B cell (primary cell): ENCODE measurements at places on chromosomes 1 and 21. TPM values are rescaled to one million over a fixed set of nuclear protein-coding genes. Genes with fewer than 3 reads are reported as not detected.

GRCh38 chr1:162498496-162498810, 835 bp downstream of the UHMK1 start:
- peaks cover 16% of the 10 kb centered on the region for H3K4me1 ChIP-seq
- peak overlapping the region; percentile 94 for H3K27ac ChIP-seq
- H3K27me3 ChIP-seq: no peaks in the 10 kb centered on the region
- DNase-seq: peak; percentile 64

DNA sequence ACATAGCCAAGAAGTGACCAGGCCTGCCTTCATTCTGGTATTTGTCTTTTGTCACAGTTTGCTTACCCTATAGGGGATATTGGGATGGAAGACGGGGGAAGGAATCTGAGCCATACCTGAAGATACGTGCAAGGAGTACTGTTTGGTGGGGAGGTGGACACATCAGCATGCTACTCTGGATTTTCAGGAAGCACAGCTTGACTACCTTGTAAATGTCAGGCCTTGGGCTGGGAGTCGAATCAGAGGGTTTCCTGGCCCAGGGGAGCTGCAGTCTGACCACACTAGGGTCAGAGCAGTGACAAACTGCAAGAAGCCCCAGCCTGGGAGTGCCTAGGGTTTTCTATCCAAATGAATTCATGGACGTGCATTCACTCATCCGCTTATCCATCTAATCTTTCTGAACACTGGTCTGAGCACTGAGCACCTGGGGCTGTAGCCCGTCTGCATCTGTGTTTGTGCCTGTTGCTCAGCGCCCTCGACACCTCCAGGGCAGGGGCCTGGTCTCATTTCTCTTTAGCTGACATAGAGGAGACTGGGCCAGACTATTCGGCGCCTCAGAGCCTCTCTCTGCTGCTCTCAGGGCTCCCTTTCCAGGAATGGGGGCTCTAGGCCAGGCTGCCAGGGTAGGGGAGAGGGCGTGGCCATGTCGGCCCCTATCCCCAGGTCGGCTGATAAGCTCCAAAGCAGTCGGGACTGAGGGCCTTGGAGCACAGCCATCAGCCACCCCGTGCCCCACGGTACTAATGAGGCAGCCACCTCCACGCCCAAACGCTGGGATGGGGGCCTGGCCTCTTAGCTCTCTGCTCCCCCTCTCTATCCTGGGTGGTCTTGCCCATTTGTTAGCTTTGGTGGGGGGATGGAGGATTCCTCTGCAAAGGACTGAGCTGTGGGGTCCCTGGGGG, 47.0 kb upstream of the SLC2A1 start:
- H3K27ac ChIP-seq: no peak overlapping the region
- DNase-seq: no peak
- H3K36me3 ChIP-seq: no peaks in the 10 kb centered on the region
- H3K27me3 ChIP-seq: peaks cover 7% of the 10 kb centered on the region
- no peak overlapping the region for H3K4me3 ChIP-seq

GRCh38 chr1:59081795-59082194, 215.1 kb upstream of the FGGY start:
- H3K4me3 ChIP-seq: no peak overlapping the region
- H3K27me3 ChIP-seq: no peaks in the 10 kb centered on the region
- H3K4me1 ChIP-seq: peaks cover 7% of the 10 kb centered on the region
- no peak for DNase-seq
- H3K27ac ChIP-seq: no peak overlapping the region
- H3K36me3 ChIP-seq: no peaks in the 10 kb centered on the region

- no peaks in the 10 kb centered on the region for H3K27me3 ChIP-seq
- H3K4me3 ChIP-seq: no peak overlapping the region
- H3K36me3 ChIP-seq: no peaks in the 10 kb centered on the region
- H3K4me1 ChIP-seq: no peaks in the 10 kb centered on the region
Measured at GRCh38 chr1:235980976-235981375, 83.9 kb downstream of the NID1 start.

- no peak overlapping the region for H3K4me3 ChIP-seq
- H3K27me3 ChIP-seq: no peaks in the 10 kb centered on the region
- no peak for DNase-seq
Measured at GRCh38 chr1:47769295-47769694, 227.9 kb downstream of the TRABD2B start.

DNA sequence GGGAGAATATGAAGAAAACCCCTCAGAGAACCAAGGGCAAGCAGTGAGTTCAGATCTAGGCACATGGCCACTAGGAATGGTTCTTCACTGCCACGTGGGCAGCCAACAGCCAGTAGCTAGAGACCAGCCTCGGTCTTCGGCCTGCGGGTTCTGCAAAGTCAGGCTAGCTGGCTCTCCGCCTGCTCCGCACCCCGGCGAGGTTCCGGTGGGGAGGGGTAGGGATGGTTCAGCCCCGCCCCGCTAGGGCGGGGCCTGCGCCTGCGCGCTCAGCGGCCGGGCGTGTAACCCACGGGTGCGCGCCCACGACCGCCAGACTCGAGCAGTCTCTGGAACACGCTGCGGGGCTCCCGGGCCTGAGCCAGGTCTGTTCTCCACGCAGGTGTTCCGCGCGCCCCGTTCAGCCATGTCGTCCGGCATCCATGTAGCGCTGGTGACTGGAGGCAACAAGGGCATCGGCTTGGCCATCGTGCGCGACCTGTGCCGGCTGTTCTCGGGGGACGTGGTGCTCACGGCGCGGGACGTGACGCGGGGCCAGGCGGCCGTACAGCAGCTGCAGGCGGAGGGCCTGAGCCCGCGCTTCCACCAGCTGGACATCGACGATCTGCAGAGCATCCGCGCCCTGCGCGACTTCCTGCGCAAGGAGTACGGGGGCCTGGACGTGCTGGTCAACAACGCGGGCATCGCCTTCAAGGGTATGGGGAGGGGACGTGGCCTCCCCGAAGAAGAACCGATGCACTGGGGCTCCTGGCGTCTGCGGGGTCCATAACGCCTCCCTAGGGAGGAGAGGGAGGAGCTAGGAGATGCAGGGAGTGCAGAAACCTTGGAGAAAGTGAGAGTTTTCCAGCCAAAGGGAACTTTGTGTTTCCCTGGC, at the start of gene CBR1:
CBR1 (plus strand) TSS at position 312 of the 871 bp plus-strand sequence; CDS start at position 404, 92 bp downstream.
- H3K4me3 ChIP-seq: peak within 1 kb of the TSS; percentile 71
- peak; percentile 91 for DNase-seq

DNA sequence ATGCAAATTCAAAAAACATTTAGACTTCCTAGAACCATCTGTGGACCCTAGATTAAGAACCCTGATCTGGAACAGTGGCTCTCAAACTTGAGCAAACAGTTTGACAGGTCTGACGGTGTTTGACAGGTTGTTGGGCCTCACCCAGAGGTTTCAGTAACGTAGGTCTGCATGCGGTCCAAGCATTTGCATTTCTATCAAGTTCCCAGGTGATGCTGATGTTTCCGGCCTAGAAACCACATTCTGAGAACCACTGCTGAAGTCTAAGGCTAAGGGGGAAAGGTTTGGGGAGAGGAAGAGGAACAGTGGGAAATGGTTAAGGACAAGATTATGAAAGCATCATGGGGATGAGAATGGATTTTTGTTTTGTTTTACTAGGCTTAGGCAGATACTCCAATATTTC, 48.6 kb downstream of the MDM4 start:
- no peak overlapping the region for H3K4me3 ChIP-seq
- DNase-seq: peak; percentile 88
- peaks cover 42% of the 10 kb centered on the region for H3K4me1 ChIP-seq
- no peaks in the 10 kb centered on the region for H3K27me3 ChIP-seq

DNA sequence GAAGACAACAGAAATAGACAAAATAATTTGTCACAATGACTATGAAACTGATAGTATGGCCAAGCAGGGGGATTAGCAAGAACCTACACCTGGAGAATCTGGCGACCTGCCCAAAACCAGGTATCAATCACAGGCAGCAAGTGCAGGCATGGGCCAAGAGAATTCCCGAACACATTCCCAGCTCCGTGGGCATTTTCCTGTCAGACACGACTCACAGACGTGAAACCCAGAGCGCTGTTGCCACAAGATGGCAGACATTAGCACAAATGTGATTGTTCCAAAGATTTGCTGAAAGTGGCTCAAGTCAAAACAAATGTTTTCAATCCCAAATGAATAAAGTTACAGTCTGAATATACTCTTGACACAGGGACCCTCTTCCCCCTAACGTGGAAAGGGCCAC, 36.8 kb downstream of the HLCS start:
- DNase-seq: no peak
- H3K27ac ChIP-seq: no peak overlapping the region
- H3K36me3 ChIP-seq: no peaks in the 10 kb centered on the region

- no peak for DNase-seq
- H3K4me1 ChIP-seq: no peaks in the 10 kb centered on the region
- no peak overlapping the region for H3K27ac ChIP-seq
- no peaks in the 10 kb centered on the region for H3K27me3 ChIP-seq
- H3K36me3 ChIP-seq: no peaks in the 10 kb centered on the region
- no peak overlapping the region for H3K4me3 ChIP-seq
Measured at GRCh38 chr1:113422315-113423068, 32.2 kb downstream of the MAGI3 start.

DNA sequence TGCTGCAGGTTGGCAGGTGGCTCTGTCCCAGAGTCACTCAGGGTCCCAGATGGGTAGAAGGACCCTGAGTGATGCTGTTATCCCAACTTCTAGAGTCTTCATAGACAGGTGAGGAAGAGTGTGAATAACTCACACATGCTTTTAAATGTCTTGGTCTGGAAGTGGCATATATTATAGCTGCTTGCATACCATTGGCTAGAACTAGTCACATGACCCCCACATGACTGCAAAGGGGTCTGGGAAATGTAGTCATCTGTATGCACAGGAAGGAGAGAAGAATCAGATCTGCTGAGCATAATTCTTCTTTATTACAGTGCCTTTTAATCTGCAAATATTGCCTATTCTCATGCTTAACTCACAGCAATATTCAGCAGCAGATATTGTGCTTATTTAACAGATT, 28.2 kb upstream of the KLHDC7A start:
- no peak overlapping the region for H3K4me3 ChIP-seq
- no peaks in the 10 kb centered on the region for H3K4me1 ChIP-seq
- H3K27ac ChIP-seq: no peak overlapping the region
- DNase-seq: peak; percentile 20

DNA sequence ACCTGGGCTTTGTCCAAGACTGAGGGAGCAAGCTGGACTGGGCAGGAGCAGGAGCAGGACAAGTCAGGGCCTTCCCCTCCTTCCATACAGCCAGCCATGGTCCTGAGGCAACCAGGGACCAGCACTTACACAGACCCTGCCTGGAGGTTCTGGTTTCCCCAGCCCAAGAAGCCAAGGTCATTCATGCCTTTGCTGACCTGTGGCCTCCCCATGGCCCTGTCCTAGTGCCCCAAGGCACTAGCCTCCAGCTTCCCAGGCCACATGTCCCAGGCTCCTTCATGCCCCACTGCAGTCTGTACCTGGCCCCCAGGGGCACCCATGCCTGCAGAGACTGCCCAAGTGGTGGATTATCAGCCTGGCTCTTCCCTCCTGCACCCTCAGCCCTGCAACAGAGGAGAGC, 243.9 kb downstream of the TOMM20 start:
- DNase-seq: no peak
- peaks cover 20% of the 10 kb centered on the region for H3K4me1 ChIP-seq
- no peak overlapping the region for H3K4me3 ChIP-seq
- H3K27ac ChIP-seq: no peak overlapping the region

DNA sequence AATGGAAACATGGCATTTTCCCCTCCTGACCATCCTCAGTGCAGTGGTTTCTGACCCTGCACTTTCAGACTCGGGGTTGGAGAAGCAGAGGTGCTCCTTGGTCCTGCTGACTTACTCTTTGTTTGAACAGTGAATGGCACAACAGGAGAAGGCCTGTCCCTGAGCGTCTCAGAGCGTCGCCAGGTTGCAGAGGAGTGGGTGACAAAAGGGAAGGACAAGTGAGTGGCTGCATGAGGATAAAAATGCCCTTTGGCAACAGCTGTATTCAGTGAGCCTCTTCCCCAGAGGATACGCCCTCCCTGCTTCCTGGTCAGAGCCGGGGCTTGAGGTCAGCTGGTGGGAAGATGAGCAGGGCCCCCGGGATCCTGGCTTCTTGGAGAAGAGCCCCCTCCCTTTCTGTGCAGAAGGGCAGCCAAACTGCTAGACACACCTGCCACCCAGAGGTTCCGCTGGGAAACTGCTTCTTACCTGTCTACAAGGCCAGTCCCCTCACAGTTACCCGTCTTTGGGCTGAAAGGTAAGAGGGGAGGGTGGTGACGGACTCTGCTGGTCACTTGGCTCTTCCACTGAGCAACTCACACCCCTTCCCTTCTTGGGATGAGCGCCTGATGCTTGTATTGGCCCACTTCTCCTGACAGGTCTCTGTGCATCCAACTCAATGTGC, 16.6 kb downstream of the NPL start:
- no peak overlapping the region for H3K4me3 ChIP-seq
- H3K4me1 ChIP-seq: no peaks in the 10 kb centered on the region
- H3K27me3 ChIP-seq: no peaks in the 10 kb centered on the region
- no peaks in the 10 kb centered on the region for H3K36me3 ChIP-seq
- no peak overlapping the region for H3K27ac ChIP-seq

- H3K4me1 ChIP-seq: peaks cover 26% of the 10 kb centered on the region
- peaks cover 8% of the 10 kb centered on the region for H3K36me3 ChIP-seq
- peak overlapping the region; percentile 88 for H3K4me3 ChIP-seq
- no peak for DNase-seq
Measured at GRCh38 chr1:112956544-112957132, 642 bp upstream of the SLC16A1 start.

DNA sequence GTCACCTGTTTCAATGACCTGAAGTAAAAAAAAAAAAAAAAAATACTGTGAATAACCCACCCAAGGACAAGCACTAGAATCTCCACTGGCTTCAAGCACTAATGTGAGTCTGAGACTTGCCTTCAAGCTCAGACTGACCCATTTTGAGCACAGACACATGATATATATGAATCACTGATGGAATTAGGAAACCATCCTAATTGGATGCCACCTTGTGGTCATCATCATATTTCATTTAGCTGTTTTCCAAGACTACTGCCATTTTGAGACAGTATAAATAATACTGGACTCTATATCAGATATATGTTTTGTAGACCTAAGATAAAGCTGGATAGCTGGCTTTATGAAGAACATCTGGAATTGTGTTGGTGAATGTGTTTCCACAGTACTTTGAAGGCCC, 1232.0 kb downstream of the KCNT2 start:
- H3K4me3 ChIP-seq: no peak overlapping the region
- no peaks in the 10 kb centered on the region for H3K36me3 ChIP-seq
- H3K4me1 ChIP-seq: no peaks in the 10 kb centered on the region
- H3K27ac ChIP-seq: no peak overlapping the region
- no peak for DNase-seq

Gene CFAP57
- 0.07 and 0.16 TPM in 2 replicates for polyA plus RNA-seq

Gene ITLN2
- polyA plus RNA-seq: not detected in 2 replicates

Gene TTC24
- 24.3 and 30.7 TPM in 2 replicates for polyA plus RNA-seq

Gene KPRP
- not detected in 2 replicates for polyA plus RNA-seq

Gene KRTAP13-2
- not detected in 2 replicates for polyA plus RNA-seq

Gene SDC3
- polyA plus RNA-seq: 0.10 and 0.30 TPM in 2 replicates

Gene SFPQ
- polyA plus RNA-seq: 192 and 390 TPM in 2 replicates

Gene RAB3B
- polyA plus RNA-seq: not detected in 2 replicates

Gene MFAP2
- not detected in 2 replicates for polyA plus RNA-seq
